ENCODE measurements at places on chromosomes 5 and 9.

- DNase-seq, result peak; percentile 23
These were observed 11.6 kb downstream of the NAIP start for GRCh38 chr5:71013575-71013974.

GRCh38 chr9:73527521-73527920 is 375.9 kb downstream of the ANXA1 start:
- no peak for DNase-seq

DNA sequence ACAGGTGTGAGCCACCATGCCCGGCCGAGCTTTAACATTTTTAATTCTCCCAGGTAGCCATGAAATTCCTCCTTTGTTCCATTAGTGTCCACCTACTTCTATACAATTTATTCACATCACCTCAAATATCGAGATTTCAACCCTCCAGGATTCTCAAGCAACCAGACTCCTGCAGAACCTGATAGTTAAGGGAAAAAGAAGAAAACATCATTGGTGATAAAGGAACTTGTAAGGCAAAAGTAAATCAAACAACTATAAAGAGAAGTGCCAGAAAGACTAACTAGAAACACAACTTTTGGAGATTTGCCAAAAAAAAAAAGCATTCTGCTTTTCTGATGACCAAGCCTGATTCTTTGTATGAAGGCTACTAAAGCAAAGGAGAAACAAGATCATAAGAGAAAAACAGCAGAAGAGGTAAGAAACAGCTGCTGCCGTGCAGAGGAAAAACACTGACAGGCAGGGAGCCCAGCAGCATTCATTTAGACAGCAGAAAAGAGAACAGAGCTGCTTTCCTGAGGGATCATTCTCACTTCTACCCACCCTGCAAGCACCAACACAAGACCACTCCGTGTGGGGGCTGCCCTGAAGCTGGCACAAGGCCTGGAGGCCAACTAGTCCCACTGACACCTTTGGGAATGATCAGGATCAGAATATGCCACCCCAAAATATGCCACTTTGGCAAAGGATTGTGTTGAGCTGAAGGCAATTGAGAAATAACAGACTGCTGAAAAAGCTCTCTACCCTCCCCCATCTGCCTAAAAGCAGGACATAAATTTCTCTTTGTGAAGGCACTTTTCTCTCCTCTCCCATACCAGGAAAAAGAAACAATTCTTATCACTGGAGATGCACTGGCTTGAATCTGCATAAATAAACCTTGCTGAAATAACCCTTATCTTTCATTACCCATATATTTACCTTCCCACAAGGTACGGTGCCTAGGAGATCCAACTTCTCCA is 75.1 kb downstream of the ALDH7A1 start:
- DNase-seq, result no peak

DNA sequence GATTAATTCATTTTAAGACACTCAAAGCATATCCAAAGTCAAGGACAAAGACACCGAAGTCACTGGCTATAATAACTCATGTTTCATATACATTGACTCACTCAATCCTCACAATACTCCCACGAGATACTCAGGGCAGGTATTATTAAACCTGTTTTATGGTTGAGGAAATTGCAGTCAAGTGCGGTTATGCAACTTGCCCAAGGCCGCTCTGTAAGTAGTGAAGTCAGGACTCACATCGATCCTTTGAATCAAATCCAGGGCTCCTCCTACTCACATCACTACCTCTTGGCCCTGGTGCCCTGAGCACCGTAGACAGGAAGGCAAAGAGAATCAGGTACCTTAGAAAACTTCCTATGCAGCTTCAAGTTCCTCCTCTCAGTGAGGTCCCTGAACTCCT is 87.8 kb upstream of the APC start:
- DNase-seq, result no peak

DNA sequence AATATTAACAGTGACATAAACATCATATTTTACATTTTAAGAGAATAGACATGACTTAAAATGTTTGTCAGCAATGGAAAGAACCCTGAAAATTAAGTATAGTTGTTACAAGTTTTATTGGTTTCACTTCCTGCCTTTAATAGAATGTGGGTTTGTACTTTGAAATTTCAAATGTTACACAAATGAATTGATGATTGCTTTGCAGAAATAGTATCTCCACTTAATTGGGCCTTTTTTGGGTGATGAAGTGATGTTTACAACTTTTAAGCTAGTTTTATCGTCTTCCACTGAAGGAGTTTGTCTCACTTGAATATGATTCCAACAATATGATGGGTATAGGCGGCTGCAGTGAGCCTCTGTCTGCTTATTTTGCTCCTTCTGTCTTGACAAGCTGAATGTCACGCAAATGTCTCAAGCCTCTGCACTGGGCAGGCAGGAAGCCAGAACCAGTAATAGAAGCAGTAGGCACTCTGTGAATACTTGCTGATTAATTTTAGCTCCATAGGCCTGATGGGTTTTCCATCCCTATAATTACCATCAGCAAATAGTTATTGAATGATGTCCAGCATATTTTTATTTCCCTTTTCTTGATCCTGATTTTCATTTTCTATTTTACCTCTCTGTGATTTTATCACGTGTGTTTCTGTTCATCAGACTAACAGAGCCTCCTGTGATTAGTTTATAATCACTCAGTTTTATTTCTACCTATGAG is 10.6 kb upstream of the NR3C1 start:
- DNase-seq, result no peak

- no peak for DNase-seq
These were observed 55.0 kb upstream of the CPLX2 start for GRCh38 chr5:175816348-175816747.

- no peak for DNase-seq
These were observed 93.1 kb upstream of the S1PR3 start for GRCh38 chr9:88898039-88898720.

- no peak for DNase-seq
These were observed 58.3 kb downstream of the TRIO start for GRCh38 chr5:14201325-14202045.

GRCh38 chr9:129708793-129709192 is 43.3 kb downstream of the PRRX2 start:
- no peak for DNase-seq

GRCh38 chr5:149035372-149035790 is 27.5 kb downstream of the SH3TC2 start:
- DNase-seq, result peak; percentile 79

- DNase-seq, result no peak
These were observed 93.3 kb downstream of the LIFR start for GRCh38 chr5:38462976-38463633.

GRCh38 chr5:123472150-123472924 is 39.6 kb upstream of the CSNK1G3 start:
- no peak for DNase-seq

GRCh38 chr9:35112257-35113020 is 3.2 kb downstream of the ATOSB start:
- DNase-seq, result no peak

DNA sequence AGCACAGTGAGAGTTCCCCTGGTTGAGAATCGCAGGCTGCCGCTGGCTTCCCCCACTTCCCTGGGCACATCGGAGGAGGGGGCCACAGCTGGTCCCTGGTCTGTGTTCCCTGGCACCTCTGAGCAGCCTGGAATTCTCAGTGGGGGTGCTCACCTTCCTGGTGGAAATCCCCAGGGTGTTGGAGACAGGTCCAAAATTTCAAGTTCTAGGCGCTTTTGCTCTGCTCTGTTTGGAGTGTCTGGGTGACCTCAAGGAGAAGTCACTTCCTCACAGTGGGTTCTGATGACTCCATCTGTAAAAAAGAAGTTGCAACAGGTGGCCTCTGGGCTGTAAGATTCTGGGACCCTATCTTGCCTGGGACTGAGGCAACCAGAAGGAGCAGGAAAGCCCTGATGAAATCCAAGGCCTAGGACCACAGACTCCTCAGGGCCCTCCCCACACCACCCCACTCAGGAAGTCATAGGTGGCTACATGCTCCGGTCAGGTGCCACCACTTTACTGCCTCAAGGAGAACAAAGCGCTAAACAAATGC is at the start of gene TRAF1:
Gene TRAF1, minus strand, starts transcription at position 400 of the 532 bp plus-strand sequence. CDS start 721 bp downstream, outside the sequence.
- DNase-seq, result no peak

DNA sequence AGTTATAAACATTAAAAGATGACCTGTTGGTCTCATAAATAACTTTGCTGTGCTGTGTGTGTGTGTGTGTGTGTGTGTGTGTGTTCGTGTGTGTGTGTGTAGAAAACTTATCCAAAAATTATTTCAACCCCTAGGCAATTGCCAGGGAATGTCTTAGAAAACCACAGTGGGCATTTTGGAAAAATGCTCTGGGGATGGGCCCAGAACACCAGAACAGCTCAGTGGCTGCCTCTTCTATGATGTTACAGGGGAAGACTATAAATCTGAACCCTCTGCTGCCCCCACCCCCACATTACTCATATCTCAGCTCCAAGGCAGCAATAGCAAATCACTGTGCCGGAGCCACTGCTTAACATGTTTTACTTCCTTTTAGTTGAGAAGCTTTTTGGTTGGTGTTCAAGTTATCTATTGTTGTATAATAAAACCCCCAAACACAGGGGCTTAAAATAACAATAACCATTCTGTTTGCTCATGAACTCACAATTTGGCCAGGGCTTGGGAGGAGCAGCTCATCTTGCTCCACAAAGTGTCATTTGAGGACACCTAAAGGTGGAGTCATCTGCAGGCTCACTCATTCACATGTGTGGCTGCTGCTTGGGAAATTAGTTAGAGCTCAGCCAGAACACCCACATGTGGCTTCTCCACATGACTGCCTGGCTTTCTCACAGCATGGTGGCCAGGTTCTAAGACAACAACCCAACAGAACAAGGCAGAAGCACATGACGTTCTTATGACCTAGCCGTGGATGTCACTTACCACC is 40.4 kb downstream of the ACTBL2 start:
- no peak for DNase-seq

DNA sequence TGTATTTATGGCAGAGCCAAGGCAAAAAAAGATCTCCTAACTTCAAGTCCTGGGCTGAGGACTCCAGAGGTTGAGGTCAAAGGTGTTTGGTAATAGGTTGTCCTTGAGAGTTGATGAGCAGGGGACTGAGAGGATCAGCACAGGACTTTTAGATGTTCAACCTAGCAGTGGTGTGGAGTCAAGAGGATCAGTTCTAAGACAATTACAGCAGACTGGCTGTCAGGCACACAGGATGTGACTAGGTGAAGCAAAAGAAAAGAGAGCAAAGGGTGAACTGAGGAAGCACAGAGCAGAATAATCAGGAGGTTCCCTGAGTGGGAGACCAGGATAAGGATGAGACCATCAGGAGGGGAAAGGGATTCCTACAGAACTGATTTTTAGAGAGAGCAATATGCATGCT is 10.9 kb downstream of the GZMA start:
- no peak for DNase-seq

- DNase-seq, result no peak
These were observed 26.4 kb downstream of the FOXD1 start for GRCh38 chr5:73422164-73422563.

- no peak for DNase-seq
These were observed 32.1 kb upstream of the MED10 start for GRCh38 chr5:6410421-6410820.

DNA sequence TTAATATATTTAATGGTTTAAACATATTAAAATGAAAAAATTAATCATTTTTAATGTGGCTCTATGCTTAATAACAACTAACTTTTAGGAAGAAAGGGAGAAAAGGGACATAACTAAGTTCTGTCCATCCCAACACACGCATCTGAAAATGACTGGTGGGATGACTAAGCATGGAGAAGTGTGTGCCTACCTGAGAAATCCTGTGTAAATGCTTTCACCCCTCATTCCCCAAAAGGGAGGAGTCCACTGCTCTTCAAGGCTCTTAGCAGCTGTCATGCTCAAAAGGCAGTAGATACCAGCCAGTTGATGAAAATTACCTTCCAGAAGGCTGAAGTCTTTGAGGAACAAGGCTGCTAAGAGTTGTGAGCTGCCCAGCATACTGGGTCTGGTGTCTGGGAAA is 130.9 kb downstream of the NFIB start:
- DNase-seq, result no peak

GRCh38 chr9:130174920-130175321 is 2.7 kb downstream of the NCS1 start:
- no peak for DNase-seq

- no peak for DNase-seq
These were observed 437.2 kb downstream of the HINT1 start for GRCh38 chr5:130727830-130728229.

DNA sequence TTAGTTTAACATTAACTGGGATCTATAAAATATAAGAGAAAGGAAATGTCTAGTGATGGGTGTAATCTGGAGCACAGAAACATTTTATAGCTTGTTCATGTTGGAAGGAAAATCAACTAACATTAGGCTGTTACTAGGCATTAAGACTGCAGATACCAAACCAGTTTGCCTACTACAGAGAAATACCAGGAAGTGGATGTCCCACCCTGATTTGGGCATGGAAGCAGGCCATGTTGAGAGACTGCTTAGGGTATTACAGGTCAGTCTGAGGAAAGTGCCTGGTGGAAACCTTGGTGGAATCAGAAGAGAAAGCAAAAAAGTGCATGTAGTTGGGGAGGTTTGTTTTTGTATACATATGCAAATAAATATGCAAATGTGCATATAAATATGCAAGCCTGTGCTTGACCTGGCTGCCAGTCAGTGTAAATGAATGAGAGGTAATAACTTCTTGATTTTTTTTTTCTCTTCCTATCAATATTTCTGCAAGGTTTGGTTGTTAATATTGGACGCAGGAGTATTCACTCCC is 9.6 kb upstream of the CCDC112 start:
- no peak for DNase-seq

GRCh38 chr9:72925891-72926290 is 27.0 kb downstream of the ALDH1A1 start:
- DNase-seq, result no peak

GRCh38 chr5:150860246-150860821 is 14.0 kb downstream of the IRGM start:
- no peak for DNase-seq

- no peak for DNase-seq
These were observed 125.9 kb downstream of the TRPM3 start for GRCh38 chr9:70995511-70995910.

GRCh38 chr5:6568889-6569288 is 64.0 kb downstream of the NSUN2 start:
- DNase-seq, result no peak
